ENCODE measurements at places on chromosomes 7 and 10.
A peak's percentile ranks its signal among the peaks of the same experiment; 100 is the strongest.

DNA sequence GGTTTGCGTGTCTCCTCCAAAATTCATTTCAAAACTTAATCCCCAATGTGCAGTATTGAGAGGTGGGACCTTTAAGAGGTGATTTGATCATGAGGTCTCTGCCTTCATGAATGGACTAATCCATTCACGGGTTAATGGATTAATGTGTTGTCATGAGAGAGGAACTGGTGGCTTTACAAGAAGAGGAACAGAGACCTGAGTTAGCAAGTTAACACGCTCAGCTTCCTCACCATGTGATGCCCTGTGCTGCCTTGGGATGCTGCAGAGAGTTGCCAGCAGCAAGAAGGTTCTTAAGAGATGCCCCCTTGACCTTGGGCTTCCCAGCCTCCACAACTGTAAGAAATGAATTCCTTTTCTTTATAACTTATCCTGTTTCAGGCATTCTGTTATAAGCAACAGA, 3.7 kb upstream of the TCTN3 start:
- DNase-seq = no peak

GRCh38 chr7:157529768-157530560, 193.2 kb downstream of the DNAJB6 start:
- no peak for DNase-seq

DNA sequence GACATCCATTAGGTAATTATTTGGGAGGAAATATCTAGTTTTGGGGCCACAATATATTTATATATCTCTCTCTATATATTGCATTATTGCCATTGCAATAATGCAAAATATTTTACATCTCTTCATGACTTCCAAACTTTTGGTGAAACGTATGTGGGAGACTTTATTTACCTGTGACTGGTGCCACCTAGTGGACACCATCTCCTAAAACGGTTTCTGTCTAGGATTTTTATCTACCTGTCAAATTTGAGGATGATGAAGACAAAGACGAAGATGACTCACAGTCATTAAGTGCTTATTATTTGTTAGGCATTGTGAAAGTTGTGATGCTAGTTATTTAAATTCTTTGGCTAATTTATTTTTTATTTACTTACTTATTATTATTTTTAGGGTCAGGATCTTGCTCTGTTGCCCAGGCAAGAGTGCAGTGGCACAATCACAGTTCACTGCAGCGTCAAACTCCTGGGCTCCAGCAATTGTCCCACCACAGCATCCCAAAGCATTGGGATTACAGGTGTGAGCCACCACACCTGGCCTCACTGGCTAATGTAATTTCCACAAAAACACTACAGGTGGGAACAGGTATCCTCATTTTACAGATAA, 18.7 kb upstream of the CBLL1 start:
- peak; percentile 24 for DNase-seq

DNA sequence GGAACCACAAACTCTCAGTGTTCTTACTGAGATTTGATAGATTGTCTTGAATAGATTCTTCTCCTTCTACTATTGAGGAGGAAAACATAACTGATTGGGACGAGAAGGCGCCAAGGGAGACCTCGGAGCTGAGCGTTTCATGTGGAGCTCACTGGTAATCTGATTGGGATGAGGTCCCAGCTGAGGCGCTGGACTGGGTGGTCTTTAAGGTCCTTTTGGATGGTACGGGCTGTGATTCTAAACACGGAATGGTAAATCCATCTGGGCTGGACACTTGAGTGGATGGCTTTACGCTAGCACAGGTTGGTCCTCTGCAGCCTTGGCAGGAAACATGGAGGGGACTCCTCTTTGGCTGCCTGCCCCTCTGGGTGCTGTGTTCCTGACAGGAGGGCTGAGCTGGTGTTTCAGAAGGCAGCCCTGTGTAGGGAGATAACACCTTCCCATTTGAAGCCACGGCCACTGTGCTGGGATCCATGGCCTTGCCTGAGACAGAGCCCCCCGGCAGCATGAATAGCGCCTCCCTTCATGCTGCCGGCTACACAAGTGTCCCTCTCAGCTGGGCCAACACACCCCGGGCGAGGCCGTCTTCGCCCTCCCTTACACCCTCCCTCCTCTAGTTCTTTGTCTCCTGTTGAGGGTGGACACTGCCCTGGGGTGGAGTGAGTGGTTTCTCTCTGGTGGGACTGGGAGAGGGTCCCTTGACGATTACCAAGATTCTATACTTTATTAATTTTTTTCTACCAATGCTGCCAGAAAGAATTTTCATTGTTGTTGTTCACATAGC, 203.2 kb upstream of the SHH start:
- DNase-seq = no peak

GRCh38 chr10:19961076-19962053, 145.1 kb downstream of the PLXDC2 start:
- DNase-seq = no peak

DNA sequence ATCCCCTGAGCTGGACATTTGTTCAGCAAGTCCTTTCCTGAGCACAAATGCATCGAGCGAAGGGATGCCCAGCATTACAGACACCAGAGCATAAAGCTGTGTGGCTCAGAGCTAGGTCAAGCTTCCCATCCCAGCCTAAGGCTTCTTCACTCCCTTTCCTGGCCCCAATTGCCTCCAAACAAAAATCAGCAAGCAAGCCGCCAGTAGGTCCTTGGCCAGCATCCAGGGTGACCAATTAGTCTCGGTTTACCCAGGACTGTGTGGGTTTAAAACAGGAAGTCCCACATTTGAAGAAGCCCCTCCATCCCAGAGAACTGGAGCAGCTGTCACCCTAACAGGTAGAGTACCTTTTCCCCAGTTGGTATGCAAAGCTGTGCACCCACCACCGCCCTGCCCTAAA, 51.2 kb downstream of the PRKAG2 start:
- no peak for DNase-seq
